Activated T-helper 1 cell treated with anti-CD3 and anti-CD28 coated beads, Interleukin-12 subunit alpha, Interleukin-12 subunit beta, Interleukin-2, Interleukin-4 antibody, amounts not matched to agents 30 ng/mL and 10 ng/mL and 1 ng/mL, durations not matched to agents 14 hours and 24 hours and 36 hours (primary cell): ENCODE measurements at places on chromosomes 7 and 10. TPM values are rescaled to one million over a fixed set of nuclear protein-coding genes. Genes with fewer than 3 reads are reported as not detected.

DNA sequence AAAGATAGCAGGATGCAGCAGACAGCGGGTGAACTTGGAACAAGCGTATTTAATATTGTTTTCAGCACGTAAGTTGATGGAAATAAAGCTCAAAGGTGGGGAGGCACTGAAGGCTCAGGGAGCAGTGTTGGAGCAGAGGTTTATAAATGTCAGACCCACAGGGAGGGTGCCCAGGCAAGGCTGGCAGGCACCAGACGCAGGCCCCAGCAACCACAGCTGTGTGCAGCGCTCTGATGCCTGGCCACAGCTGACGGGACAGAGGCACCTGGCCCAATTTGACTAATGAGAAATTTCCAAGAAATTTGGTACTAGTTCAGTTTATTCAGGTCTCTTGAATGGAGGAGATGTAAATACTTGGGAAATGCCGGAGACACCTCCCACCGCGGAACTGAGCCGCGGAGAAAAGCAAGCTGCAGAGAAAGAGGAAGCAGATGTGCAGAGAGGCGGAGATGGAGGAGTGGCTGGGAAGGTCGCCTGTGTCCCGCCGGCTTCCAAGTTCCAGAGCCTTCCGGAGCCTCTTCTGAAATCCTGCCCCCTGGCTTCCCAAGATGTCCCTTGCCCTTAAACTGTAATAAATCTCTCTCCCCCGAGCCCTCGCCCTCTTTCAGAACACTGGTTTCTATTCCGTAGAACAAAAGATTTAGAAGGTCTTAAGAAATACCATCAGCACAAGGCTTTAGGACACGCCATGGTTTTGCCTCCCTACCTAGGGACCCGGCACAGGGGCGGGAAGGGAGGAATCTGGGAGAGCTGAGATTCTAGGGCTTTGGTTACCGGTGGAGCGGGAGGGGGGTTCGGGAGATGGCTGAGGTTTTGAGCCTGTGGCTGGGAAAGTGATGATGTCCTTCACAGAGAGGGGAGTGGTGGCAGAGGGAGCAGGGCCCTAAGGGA lies 38.4 kb upstream of the PLXNA4 start:
- DNase-seq, result no peak
- H3K27me3 ChIP-seq, result peaks cover 19% of the 10 kb centered on the region
- H3K27ac ChIP-seq, result no peak overlapping the region
- H3K4me3 ChIP-seq, result peak overlapping the region; percentile 43
- no peaks in the 10 kb centered on the region for H3K36me3 ChIP-seq
- no peaks in the 10 kb centered on the region for H3K4me1 ChIP-seq

DNA sequence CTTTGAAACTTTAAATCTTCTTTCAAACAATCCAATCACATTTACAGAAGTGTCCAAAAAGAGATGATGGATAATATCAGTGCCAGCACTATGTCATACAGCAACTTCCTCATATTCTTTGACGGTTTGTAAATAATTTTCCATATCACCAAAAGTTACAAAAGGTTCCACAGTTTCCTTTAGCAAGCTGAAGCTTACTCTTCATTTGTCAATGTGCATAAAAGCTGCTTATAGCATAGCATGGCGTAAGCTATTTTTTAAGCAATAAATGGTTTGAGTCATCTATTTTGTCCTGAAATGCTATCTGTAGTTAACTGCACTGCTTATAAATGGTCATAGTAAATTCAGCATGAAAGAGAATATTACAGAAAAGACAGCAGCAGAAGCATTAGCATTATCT lies 95.1 kb downstream of the ETV1 start:
- no peaks in the 10 kb centered on the region for H3K36me3 ChIP-seq
- H3K27me3 ChIP-seq, result peaks cover 3% of the 10 kb centered on the region
- H3K4me3 ChIP-seq, result no peak overlapping the region
- no peaks in the 10 kb centered on the region for H3K4me1 ChIP-seq

- no peaks in the 10 kb centered on the region for H3K4me1 ChIP-seq
- H3K27me3 ChIP-seq, result no peaks in the 10 kb centered on the region
- H3K27ac ChIP-seq, result no peak overlapping the region
- no peaks in the 10 kb centered on the region for H3K36me3 ChIP-seq
- H3K4me3 ChIP-seq, result no peak overlapping the region
Measured at GRCh38 chr10:9003122-9003521, 948.6 kb downstream of the GATA3 start.

- H3K4me3 ChIP-seq, result no peak overlapping the region
- H3K27ac ChIP-seq, result no peak overlapping the region
- no peaks in the 10 kb centered on the region for H3K27me3 ChIP-seq
- DNase-seq, result no peak
- H3K36me3 ChIP-seq, result peaks cover 40% of the 10 kb centered on the region
Measured at GRCh38 chr7:98911916-98912315, 33.6 kb downstream of the TRRAP start.

DNA sequence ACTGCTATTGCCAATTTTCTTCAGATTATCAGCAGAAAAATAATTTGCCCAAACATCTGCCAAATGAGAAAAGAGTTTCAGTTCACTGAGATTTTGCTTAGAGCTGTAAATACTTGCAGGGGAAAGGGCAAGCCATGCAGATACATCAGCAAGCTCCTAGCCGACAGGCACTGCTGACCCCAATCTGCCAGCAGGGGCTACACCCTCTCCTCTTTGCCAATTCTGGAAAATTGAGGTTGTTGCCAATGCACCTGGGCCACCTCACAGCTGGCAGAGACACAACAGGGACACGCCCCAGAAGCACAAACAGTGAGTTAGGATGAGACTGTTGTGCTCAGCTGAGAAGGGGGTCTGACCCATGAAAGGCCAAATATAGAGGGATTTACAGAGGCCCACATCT lies 129.5 kb upstream of the MYO3A start:
- H3K4me1 ChIP-seq, result no peaks in the 10 kb centered on the region
- H3K27ac ChIP-seq, result no peak overlapping the region
- H3K4me3 ChIP-seq, result no peak overlapping the region
- peaks cover 4% of the 10 kb centered on the region for H3K27me3 ChIP-seq
- no peak for DNase-seq

GRCh38 chr7:98703916-98704315 lies 86.8 kb downstream of the NPTX2 start:
- H3K27me3 ChIP-seq, result no peaks in the 10 kb centered on the region
- H3K4me3 ChIP-seq, result no peak overlapping the region

DNA sequence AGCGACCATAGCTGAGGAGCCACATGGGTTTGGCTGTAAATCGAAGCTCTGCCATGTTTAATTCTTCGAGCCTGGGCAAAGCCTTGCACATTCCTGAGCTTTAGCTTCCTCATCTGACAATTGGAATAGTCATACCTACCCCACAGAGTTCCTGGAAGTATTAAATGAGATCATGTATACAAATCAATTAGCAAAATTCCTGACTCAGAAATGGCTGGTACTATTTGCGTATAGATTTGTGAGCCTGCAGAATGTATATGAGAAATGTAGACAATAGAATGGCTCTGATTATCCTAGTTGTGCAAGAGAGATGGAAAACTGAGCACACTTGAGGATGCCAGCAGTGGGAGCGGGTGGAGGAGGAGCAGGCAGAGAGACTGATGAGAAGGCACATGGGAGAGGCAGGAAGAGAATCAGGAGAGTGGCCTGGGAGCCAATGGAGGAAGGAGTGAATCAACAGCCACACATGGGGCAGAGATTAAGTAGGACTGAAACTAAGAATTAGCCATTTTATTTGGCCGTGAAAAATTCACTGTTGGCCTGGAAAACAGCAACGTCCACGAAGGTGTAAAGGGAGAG lies 128.0 kb upstream of the C1GALT1 start:
- no peaks in the 10 kb centered on the region for H3K4me1 ChIP-seq
- no peak overlapping the region for H3K4me3 ChIP-seq
- H3K27ac ChIP-seq, result no peak overlapping the region
- no peaks in the 10 kb centered on the region for H3K36me3 ChIP-seq
- H3K27me3 ChIP-seq, result peaks cover 2% of the 10 kb centered on the region
- DNase-seq, result no peak

- H3K27me3 ChIP-seq, result peaks cover 22% of the 10 kb centered on the region
- no peak overlapping the region for H3K27ac ChIP-seq
- peaks cover 18% of the 10 kb centered on the region for H3K4me1 ChIP-seq
Measured at GRCh38 chr7:128102490-128103291, 71.5 kb upstream of the LRRC4 start.

DNA sequence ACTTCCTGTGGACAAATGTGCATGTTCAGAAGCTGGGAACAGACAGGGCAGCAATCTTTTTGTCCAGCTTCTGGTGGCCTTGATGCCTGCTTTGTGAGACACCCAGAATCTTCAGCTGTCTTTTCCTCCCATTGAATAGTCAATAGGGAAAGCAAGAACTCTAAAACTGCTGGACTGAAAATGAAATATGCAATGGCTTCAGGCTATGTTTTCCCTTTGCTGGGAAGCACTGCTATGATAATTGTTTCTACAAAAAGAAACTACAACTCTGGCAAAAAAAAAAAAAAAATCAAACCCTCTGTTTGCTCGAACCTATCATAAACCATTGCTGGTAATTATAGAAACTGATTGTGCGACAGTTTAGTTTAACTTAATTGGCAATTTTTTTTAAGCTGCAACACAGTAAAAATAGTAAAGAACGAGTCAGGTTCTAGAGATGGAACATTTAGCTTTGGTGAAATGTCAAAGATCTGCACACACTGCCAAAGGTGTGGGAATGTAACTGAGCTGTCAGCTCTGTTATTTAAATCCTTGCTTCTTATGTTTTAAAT lies 79.1 kb upstream of the NEUROD6 start:
- H3K4me3 ChIP-seq, result no peak overlapping the region
- H3K27me3 ChIP-seq, result no peaks in the 10 kb centered on the region
- H3K36me3 ChIP-seq, result no peaks in the 10 kb centered on the region
- H3K4me1 ChIP-seq, result no peaks in the 10 kb centered on the region
- no peak for DNase-seq

GRCh38 chr10:1850971-1851527 lies 113.7 kb upstream of the ADARB2 start:
- H3K36me3 ChIP-seq, result no peaks in the 10 kb centered on the region
- H3K4me1 ChIP-seq, result no peaks in the 10 kb centered on the region
- DNase-seq, result no peak
- no peak overlapping the region for H3K4me3 ChIP-seq
- no peak overlapping the region for H3K27ac ChIP-seq

- no peaks in the 10 kb centered on the region for H3K27me3 ChIP-seq
- H3K36me3 ChIP-seq, result no peaks in the 10 kb centered on the region
- no peak for DNase-seq
- no peak overlapping the region for H3K27ac ChIP-seq
- no peaks in the 10 kb centered on the region for H3K4me1 ChIP-seq
Measured at GRCh38 chr10:35716776-35717175, 74.7 kb upstream of the FZD8 start.

DNA sequence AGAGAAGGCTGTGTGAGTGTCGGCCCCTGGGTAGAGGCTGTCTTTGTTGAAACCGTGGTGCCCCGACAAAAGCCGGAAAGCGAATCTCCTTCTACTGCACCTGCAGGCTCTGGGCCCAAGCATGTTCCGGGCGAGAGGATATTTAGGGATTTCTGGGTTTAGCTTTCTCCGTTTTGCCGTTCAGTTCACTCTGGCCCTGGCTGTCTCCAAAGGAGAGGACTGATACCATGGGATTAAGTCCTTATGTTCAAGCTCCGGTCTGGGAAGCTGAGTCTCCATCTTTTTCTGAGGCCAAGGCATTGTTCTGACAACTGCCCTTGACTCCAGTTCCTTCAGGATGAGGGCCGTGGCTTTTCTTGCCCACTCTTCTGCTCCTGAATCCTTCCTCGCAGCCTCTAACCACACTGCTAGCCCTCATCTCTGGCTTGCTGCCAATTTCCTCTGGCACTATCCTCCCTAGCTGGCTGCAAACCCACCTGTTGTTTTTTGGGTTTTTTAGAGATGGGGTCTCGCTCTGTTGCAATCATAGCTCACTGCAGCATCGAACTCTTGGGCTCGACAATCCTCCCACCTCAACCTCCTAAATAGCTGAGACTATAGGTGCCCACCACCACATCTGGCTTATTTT lies 206.8 kb downstream of the SKIDA1 start:
- no peak for DNase-seq
- no peak overlapping the region for H3K27ac ChIP-seq
- no peaks in the 10 kb centered on the region for H3K4me1 ChIP-seq
- no peak overlapping the region for H3K4me3 ChIP-seq
- no peaks in the 10 kb centered on the region for H3K27me3 ChIP-seq

DNA sequence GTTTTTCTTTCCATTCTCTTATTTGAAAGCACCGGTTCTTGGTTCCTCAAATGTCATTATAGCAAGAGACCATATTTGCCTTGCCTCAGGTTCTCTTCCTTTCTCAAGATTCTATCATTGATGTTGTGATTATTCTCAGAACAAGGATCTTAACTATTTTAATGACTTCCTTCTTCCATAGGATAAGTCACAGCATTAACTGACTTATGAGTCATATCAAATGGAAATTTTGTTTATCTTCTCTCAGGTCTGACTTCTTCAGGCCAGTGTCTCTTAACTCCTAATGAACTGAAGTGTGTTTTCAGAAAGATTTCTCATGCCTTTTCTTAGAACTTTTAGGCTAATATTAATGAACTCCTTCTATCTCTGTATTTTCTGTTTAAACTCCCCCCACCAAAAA lies 794.6 kb upstream of the LRRN3 start:
- H3K36me3 ChIP-seq, result no peaks in the 10 kb centered on the region
- H3K27ac ChIP-seq, result no peak overlapping the region
- H3K4me1 ChIP-seq, result no peaks in the 10 kb centered on the region

- no peak overlapping the region for H3K4me3 ChIP-seq
- H3K27me3 ChIP-seq, result peaks cover 7% of the 10 kb centered on the region
- no peaks in the 10 kb centered on the region for H3K4me1 ChIP-seq
- H3K36me3 ChIP-seq, result no peaks in the 10 kb centered on the region
- DNase-seq, result no peak
- no peak overlapping the region for H3K27ac ChIP-seq
Measured at GRCh38 chr10:122499491-122499941, 38.2 kb downstream of the HTRA1 start.

Gene TMEM270
- total RNA-seq, result not detected in 2 replicates

Gene LRRD1
- not detected in 2 replicates for total RNA-seq

Gene MNX1
- total RNA-seq, result not detected in 2 replicates

Gene ZNF503
- total RNA-seq, result 0.07 TPM in 1 of 2 replicates, not detected in the other

Gene ANKRD1
- not detected in 2 replicates for total RNA-seq

Gene C10orf95
- total RNA-seq, result 0.29 and 0.37 TPM in 2 replicates

Gene ZNF746
- 27.7 and 28.1 TPM in 2 replicates for total RNA-seq

Gene AKR1C8
- total RNA-seq, result 0.22 and 0.34 TPM in 2 replicates

Gene TWIST1
- 5.6 and 8.1 TPM in 2 replicates for total RNA-seq

Gene MINDY3
- total RNA-seq, result 14.5 and 16.2 TPM in 2 replicates
